Effector memory CD8-positive, alpha-beta T cell (primary cell): ENCODE measurements at places on chromosomes 6 and 20.

DNA sequence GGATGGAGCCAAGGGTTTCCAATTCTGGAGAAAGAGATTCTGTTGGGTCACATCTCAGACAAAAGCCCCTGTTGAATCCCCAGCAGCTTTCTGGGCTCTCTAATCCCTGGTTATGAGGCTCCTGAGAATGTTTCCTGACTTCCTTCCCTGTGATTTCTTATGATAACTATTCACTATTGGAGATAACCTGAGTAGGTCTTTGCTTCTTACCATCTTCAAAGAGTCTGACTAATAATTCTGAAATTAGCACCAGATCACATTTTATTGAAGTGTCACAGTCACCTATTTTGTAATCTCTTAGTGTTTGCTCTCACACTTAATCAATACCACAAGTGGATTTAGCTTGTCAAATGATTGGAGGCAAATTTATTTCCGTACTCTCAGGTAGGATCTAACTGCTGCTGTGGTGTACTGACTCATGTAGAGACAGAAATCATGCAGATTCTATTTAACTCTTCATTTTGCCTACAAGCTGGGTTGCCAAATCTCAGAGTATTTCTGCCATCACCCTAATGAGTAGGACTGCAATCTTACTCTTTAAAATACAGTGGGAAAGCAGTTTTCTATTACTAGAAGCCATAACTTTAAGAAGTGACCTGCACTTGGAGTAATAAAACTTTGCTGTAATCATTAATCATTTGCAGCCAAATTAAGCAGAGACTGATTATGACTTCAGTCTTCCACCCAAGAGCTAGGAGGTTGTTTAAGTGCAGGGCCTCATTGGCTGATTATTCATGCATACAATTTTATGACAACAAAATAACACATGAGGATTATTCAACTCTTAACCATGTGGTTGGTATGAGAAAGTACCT is 422.1 kb downstream of the EPM2A start:
- no peak for DNase-seq

DNA sequence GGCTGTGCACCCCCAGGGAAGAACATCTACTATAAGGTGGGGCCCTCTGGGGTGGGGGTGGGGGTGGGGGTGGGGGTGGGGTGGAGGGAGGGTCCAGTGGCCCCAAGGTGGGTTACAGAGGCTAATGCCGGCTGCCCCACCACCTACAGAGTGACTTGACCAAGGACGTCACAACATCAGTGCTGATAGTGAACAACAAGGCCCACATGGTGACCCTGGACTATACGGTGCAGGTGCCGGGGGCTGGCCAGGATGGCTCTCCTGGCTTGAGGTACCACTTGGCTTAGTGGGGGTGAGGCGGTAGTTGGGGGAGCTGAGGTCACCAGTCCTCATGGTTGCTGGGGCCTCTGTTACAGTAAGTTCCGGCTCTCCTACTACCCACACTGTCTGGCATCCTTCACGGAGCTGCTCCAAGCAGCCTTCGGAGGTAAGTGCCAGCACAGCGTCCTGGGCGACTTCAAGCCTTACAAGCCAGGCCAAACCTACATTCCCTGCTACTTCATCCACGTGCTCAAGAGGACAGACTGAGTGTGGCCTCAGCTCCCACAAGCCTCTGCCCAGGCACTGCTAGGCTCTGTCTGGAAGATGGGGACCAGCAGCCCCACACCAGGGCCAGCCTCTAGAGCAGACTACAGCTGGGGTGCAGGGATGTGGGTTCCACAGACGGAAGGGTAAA is 2.8 kb downstream of the GNMT start:
- DNase-seq, result no peak

- DNase-seq, result no peak
These were observed 8.9 kb downstream of the SLC16A10 start for GRCh38 chr6:111096246-111096645.

DNA sequence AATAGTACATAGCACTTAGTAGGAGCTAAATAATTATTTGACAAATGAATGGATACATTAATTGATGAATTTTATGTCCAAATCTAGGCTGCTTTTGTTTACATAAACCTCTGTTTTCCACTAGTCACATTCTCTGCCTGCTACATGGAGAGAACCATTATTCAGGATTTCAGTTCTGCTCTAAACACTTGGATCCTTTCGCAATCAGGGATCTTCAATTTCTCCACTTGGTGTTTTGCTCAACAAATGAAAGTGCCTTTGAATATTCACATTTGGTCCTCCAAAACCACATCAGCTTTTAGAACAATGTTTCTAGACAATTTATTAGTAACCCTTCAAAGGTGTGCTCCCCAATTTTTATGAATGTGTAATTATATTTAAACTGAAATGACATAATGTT is 30.6 kb upstream of the HLA-DQB1 start:
- no peak for DNase-seq

GRCh38 chr6:1745814-1746213 is 136.1 kb downstream of the FOXC1 start:
- no peak for DNase-seq

DNA sequence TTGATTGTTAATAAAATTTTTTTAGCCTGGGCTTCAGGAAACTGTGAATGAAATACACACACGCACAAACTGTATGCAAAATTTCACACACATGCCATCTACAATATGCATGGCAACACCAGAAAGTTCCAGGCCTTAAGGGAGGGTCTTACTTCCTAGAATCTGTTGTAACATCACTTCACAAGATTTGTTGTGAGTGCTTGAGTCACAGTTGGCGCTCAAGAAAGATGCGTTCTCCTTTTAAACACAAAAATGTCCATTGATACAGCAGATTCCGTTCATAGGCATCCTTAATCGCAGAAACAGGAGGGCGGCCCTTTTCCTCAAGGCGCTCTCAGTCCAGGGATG is 485 bp upstream of the RTF2 start:
- DNase-seq, result no peak

DNA sequence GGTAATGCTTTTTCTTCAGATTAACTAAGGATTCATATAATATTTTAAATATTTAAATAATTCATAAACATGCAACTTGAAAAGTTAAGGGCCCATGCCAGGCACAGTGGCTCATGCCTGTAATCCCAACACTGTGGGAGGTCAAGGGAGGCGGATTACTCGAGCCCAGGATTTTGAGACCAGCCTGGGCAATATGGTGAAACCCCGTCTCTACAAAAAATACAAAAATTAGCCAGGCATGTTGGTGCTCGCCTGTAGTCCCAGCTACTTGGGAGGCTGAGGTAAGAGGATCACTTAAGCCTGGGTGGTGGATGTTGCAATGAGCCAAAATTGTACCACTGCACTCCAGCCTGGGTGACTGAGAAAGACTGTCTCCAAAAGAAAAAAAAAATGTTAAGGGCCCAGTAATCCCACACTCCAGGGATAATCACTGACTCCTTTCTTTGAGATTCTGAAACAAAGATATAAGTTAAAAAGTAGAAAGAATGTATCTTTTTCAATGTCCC is 7.9 kb upstream of the RIN2 start:
- no peak for DNase-seq
